ENCODE measurements at places on chromosomes 12 and 14.

- DNase-seq = no peak
Measured at GRCh38 chr14:82055515-82056115, 522.0 kb upstream of the SEL1L start.

DNA sequence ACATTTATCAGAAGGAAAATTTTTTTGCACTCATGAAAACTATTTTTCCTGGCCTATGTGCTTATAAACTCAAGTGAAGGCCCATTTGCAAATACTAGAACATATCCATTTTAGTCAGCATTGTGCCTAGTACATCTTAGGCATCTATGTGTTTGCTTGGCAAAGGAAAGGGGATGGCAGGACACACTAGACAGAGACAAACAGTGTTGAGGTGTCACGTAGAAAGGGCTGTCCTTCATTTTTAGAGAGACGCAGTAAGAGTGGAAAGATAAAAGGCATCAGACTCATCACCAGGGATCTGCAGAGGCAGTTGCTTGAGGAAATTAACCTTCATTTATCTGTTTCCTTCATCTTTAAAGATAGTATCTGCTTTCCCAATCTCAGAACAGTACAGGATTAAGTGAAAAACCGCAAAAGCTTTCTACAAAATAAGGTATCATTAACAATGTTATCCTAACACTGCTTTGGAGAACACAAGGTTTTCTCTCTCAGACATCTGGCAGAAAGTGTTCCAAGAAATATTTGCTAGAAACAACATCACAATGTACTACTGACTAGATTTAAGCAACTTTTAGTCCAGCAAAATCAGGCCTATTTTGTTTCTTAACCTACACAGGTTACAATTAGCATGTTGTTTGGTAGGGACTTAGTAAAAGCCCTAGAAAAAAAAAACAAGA, 2.0 kb downstream of the YBX3 start:
- no peak for DNase-seq

DNA sequence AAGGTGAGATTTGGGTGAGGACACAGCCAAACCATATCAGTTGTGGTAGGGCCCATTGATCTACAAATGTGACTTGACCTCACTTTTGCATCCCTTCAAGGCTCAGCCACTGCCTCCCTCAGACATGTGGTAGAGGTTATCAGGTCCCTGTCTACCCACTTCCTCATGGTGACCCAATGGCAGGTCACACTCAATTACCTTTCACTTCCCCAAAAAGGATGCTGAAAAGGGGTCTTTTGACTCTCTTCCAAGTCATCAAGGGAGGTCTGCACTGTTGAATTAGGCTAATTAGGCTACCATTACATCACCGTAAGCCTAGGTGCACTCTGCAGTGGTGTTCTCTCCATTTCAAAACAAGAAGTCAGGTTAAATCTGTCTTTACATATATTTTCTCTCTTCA, 22.6 kb upstream of the DRAM1 start:
- no peak for DNase-seq

- DNase-seq = no peak
Measured at GRCh38 chr12:15580431-15580830, 208.8 kb downstream of the EPS8 start.

DNA sequence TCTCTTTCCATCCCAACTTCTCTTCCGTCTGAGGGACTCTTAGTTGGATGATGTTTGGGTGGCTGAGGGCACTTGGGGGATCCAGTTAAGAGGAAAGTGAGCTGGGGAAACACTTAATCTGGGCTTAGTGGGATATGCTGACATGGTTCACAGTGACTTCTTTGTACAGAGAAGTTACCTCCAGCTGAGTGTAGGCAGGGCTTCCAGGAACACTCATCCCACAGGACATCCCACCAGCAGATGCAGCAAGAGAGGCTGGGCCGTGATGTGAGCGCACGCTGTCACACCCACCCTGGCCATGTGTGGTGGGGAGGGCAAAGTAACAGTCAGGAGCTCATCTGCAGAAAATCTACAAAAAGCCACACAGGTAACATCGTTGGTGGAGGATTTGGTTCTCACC, 832 bp upstream of the CACNA2D4 start:
- DNase-seq = no peak

DNA sequence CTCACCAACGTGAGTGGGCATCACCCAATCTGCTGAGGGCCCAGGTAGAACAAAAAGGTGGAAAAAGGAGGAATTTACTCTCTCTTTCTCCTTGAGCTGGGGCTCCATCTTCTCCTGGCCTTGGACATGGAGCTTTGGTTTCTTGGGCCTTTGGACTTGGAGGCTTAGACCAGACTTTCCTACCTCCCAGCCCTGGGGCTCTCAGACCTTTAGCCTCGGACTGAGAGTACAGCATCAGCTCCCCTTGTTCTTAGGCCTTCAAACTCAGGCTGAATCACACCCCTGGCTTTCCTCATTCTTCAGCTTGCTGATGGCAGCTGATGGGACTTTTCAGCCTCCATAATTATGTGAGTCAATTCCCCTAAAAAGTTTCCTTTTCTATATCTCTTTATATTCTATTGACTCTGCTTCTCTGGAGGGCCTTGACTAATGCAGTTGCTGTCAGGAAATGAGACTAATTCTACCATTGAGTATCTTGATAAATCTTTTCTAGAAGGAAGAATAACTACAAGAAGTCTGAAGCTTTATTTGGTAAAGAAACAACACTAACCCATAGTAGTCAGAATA, 15.9 kb upstream of the CLEC4E start:
- DNase-seq = no peak

- no peak for DNase-seq
Measured at GRCh38 chr14:77024171-77024691, 4.3 kb downstream of the IRF2BPL start.

DNA sequence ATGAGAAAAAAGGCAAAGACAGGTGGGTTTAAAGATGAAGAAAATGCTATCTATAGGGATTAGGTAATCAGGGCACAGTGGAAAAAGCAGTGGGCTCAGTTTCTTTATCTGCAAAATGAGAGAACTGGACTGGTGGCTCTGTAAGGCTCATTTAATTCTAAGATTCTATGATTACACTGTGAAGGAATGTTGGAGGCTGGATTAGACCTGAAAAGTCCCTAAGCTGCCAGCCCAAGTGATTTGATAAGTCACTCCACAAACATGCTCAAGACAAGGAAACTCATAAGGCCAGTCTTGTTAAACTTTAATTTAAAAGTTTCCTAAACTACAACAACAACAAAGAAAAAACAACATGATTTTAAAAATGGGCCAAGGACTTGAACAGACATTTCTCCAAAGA, 75.1 kb downstream of the DCAF5 start:
- no peak for DNase-seq

DNA sequence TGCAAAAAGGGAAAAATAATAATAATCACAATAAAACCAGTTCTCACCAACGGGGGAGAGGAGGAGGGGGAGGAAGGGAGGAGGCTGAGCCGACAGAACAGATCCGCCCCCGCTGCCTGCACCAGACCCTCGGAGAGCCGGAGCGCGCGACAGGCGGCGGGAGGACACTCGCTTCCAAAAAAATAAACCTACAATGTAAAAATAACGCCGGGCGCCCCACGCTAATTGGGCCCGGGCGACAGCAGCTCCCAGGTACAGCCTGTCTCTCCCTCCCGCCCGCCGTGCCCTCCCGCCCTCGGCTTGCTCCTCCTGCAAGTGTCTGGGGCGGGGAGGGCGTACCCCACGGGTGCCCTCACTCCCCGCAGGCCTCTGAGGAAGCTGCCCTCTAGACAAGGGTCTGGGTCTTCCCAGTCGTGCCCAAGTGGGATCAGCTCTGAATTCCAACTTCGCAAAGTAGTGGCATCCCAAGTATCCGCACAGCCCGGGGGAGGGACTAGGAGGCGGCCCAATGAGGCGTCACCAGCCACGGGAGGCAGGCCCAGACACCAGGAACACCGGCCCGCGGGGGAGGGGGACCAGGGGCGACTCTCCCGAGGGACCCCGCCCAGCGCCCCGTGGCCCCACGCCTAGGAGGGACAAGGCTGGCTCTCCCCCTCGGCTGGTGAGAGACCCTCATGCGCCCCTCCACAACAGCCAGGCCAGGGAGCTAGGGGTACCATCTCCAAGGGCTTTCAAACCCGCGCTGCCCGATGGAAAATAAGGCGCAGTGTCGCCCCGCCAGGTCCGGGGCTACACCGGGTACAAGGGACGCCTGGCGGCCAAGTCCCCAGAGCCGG, 1.0 kb downstream of the NCOR2 start:
- DNase-seq = peak; percentile 82

DNA sequence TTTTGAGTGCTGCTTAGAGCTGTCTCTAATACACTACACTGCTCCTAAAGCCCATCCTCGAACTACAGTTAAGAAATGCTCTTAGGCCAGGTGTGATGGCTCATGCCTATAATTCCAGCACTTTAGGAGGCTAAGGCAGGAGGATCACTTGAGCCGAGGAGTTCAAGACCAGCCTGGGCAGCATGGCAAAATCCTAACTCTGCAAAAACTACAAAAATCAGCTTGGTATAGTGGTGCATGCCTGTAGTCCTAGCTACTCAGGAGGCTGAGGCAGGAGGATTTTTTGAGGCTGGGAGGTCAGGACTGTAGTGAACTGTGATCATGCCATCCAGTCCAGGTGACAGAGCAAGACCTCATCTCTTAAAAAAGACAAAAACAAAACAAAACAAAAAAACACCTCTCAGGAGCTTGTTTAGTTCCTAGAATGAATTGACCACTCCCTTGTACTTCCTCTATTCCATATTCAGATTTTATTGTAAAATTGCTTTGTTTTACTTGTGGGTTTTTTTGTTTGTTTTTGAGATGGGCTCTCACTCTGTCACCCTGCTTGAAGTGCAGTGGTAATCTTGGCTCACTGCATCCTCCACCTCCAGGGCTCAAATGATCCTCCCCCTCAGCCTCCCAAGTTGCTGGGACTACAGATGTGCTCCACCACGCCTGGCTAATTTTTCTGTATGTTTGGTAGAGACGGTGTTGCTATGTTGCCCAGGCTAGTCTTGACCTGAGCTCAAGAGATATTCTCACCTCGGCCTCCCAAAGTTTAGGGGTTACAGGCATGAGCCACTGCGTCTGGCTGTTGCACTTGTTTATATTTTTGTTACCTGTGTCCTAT, 13.6 kb downstream of the MDM2 start:
- no peak for DNase-seq

DNA sequence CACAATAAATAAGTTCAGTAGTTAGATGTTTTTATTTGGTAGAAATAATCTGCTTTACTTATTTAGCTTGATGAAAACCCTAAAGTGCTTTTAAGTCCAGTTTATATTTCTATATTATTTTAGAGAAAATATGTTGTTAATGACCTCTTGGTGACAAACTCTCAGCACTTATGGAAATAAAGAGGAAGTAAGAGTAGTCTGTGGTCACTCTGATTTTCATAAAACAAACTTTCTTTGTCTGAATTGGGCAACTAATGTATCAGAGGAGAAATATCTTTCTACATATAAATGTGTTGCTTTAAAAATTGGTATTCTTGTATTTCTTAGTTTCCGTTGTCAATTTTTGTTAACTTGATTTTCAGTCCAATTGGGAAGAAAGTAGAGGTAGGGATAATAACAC, 878.9 kb upstream of the SEL1L start:
- DNase-seq = no peak

DNA sequence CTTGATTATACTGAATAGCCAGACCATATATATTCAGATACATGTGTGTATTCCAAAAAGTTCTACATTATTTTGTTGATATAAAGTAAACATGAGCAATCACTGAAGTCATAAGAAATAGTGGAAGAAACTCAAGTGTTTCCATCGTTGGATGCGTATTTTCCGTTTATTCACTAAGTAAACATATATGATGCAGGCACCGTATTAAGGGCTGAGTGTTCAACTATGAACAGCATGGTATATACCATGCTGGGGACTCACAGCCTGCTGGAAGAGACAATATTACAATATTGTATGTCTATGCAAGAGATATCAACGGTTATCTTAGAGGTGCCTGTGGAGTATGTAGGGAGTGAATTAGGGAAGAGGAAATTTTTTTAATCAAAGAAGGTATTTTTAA, 1.2 kb downstream of the PYROXD1 start:
- no peak for DNase-seq

DNA sequence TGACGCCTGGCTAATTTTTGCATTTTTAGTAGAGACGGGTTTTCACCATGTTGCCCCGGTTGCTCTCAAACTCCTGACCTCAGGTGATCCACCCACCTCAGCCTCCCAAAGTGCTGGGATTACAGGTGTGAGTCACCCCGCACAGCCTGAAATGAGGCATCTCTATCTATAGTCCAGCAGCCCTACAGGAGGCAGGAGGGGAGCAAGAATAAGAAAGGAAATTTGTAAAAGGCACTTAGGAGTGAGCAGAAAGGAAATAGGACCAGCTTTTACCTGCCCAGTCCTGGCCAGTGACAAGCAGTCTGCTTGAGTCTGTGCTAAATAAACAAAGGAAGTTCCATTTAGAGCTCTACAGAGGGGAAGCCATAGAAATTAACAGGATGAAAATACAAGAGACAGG, 15.0 kb upstream of the PSMA6 start:
- no peak for DNase-seq

- DNase-seq = no peak
Measured at GRCh38 chr12:121494093-121494787, 86.6 kb downstream of the KDM2B start.

- DNase-seq = no peak
Measured at GRCh38 chr12:79203058-79203647, 338.6 kb downstream of the SYT1 start.

DNA sequence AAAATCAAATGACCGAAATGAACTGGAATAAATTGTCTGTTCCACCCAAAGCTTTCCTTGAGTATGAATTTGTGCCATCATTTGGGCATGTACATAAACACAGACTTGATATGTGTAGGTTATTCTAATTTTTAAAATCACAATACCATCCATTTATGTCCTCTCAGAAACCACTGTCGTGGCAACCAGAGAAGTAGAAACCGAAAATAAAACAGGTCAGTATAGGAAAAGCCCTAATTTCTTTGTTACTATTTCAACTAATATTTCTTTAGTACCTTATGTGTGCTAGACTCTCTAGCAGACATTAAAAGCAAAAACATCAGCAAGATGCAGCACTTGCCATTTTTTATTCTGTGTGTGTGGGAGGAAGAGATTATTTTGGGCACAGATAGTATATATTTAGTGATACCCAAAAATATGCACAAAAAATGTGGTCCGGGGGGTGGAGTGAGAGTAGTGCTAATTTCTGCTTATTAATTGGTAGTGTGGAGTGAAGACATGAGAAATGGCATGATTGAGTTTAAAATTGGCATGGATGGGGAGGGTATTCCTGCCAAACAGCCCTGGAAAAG, 130.8 kb upstream of the CNTN1 start:
- no peak for DNase-seq

DNA sequence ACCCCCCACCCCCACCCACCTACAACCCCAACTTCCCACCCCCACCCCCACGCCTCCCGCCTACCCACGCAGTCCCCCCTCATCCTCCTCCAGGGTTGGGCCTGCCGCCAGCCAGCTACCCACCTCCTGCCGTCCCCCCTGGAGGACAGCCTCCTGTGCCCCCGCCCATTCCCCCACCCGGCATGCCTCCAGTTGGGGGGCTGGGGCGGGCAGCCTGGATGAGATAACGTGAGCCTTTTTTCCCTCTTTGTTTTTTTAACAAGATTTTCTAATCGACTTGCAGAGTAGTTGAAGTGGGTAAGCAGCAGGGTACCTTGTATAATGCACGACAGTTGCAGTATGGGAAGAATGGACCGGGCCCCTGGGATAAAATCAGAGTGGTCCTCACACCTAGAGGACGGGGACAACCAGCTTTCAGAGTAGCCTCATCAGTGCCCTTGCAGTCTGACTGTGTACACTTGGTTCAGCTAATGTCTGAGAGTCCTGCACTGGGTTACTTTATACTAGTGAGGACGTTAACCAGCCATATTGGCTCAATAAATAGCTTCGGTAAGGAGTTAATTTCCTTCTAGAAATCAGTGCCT, 29.4 kb downstream of the CCNK start:
- no peak for DNase-seq

GRCh38 chr12:22803725-22804124, 178.8 kb downstream of the ETNK1 start:
- DNase-seq = no peak

GRCh38 chr14:93974299-93974698, 2.1 kb downstream of the ASB2 start:
- no peak for DNase-seq
